CD4-positive, alpha-beta T cell treated with Interleukin-2 at 100 ng/mL for 4 hours (primary cell): ENCODE measurements at places on chromosomes 7 and 10.

GRCh38 chr10:95414844-95415485 is 124.2 kb upstream of the PDLIM1 start:
- DNase-seq, result no peak

GRCh38 chr10:86481761-86482160 is 39.8 kb downstream of the WAPL start:
- no peak for DNase-seq

GRCh38 chr7:73487486-73487885 is 34.6 kb downstream of the BAZ1B start:
- no peak for DNase-seq

DNA sequence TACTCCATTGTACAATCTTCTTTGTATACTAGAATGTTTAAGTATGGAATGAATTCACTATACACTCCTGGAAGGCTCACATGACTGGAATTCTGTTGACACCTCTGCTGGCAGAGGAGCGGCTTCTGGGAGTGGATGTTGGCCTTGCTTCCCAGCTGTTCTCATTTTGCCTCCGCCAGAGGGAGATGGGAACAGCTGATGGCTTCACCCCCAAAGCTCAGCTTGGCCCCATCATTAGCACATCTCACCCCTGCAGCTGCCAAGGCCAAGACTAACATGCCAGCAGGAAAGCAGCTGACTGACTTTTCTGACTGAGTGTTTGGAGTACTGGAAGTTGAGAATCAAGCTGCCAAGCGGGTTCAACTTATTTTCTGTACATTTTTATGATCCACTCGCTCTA is 15.1 kb downstream of the ADAM12 start:
- DNase-seq, result no peak

DNA sequence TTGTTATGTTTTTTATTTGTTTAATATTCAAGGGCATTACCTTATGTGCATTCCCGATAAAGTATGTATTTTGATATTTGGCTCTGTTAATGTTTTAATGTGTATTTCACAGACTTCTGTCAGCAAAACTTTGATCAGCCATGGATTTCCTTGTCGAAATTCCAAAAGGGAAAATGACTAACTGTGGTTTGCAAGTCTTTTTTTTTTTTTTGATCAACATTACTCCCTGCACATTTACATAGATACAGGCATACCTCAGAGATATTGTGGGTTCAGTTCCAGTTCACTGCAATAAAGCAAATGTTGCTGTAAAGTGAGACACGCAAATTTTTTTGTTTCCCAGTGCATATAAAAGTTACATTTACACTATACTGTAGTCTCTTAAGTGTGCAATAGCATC is 351.9 kb downstream of the CXCL12 start:
- no peak for DNase-seq

- no peak for DNase-seq
These were observed 130.1 kb upstream of the LRRN3 start for GRCh38 chr7:110960811-110961210.
